ENCODE measurements at places on chromosomes 5 and 9. TPM values are rescaled to one million over a fixed set of nuclear protein-coding genes. Genes with fewer than 3 reads are reported as not detected.

SPAAR gene
- total RNA-seq = 4.0 TPM

DNA sequence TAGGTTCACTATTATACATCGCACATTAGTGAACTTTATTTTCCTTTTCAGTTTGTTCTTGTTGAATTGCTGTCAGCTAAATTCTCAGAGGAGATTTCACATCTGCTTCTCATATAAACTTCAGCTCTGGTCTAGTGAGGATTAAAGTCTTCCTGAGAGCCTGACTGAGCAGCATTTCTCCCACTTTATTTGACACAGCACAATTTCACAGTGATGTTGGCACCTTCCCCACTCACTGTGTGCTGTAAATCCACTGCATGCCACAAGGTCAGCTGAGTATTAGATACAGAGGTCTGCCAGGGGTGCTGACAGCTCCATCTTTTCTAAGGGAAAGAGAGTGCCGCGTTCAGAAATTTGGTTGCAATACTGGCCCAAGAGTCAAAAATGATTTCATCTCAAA is 567.4 kb downstream of the PRR16 start:
- H3K27me3 ChIP-seq = no peaks in the 10 kb centered on the region
- H3K36me3 ChIP-seq = no peaks in the 10 kb centered on the region
- no peaks in the 10 kb centered on the region for H3K4me1 ChIP-seq
- H3K27ac ChIP-seq = no peak overlapping the region
- DNase-seq = no peak

DNA sequence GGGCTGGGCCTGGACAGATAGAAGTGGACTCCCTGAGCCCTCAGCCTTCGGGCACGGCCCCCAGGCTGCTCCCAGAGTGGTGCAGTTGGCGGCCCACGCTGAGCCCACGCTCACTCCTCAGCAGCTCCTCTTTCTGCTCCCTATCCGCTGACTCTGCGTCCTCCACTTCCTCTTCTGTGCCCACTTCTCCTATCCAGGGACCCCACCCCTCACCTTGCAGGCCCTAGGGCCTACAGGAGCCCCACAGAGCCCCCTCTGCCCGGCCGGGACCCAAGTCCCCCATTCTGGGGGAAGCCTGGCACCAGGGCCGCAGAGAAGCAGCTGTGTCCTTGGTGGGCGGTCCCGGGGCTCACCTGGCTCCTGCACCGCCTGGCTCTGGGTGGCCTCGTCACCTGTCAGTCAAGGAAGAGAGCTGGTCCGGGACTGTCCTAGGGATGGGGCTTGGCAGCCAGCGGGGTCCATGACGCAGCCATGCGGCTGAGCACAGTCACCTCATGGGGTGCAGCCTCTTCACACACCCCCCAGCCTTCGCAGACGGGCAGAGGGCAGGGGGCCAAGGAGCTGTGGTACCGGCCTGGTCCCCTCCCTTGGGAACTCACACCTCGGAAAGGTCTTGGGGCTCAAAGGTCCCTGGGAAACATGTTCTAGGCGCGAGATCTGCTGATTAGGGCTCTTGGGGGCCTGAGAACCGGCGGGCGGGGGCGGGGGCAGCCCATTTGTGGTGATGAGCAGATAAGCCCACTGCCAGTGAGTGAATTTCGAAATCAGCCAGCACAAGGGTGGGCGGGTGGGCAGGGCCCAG is 5.4 kb upstream of the NRARP start:
- H3K27me3 ChIP-seq = no peaks in the 10 kb centered on the region
- H3K27ac ChIP-seq = no peak overlapping the region
- H3K4me1 ChIP-seq = peaks cover 19% of the 10 kb centered on the region
- H3K4me3 ChIP-seq = no peak overlapping the region
- no peak for DNase-seq

ANKRD18A gene
- not detected for total RNA-seq

GRCh38 chr5:8471581-8471980 is 602.6 kb downstream of the MTRR start:
- no peaks in the 10 kb centered on the region for H3K4me1 ChIP-seq
- H3K27ac ChIP-seq = no peak overlapping the region
- no peak overlapping the region for H3K4me3 ChIP-seq
- no peak for DNase-seq
- no peaks in the 10 kb centered on the region for H3K27me3 ChIP-seq

DNA sequence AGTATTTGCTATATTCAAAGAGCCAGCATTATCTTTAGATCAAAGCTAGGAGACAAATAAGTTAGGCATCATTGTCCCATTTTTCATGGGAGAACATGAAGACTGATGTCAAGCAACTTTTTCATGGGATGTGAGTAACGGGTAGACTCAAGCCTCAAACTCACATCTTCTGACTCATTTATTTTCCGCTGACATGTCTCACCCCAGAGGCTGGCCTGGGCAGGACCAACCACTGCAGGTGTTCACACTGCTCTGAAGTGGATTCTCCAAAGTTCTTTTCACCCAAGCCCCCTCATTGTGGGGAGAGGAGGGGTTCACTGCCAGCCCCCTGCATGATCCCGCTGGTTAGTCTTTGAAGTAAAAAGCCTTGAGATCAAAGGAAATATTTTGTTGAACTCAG is 34.9 kb upstream of the BASP1 start:
- no peak overlapping the region for H3K4me3 ChIP-seq
- H3K27me3 ChIP-seq = no peaks in the 10 kb centered on the region
- DNase-seq = no peak

GRCh38 chr5:124524552-124525232 is 221.7 kb downstream of the ZNF608 start:
- H3K36me3 ChIP-seq = no peaks in the 10 kb centered on the region
- no peaks in the 10 kb centered on the region for H3K27me3 ChIP-seq

AGXT2 gene
- not detected for total RNA-seq

CER1 gene
- not detected for total RNA-seq

DNA sequence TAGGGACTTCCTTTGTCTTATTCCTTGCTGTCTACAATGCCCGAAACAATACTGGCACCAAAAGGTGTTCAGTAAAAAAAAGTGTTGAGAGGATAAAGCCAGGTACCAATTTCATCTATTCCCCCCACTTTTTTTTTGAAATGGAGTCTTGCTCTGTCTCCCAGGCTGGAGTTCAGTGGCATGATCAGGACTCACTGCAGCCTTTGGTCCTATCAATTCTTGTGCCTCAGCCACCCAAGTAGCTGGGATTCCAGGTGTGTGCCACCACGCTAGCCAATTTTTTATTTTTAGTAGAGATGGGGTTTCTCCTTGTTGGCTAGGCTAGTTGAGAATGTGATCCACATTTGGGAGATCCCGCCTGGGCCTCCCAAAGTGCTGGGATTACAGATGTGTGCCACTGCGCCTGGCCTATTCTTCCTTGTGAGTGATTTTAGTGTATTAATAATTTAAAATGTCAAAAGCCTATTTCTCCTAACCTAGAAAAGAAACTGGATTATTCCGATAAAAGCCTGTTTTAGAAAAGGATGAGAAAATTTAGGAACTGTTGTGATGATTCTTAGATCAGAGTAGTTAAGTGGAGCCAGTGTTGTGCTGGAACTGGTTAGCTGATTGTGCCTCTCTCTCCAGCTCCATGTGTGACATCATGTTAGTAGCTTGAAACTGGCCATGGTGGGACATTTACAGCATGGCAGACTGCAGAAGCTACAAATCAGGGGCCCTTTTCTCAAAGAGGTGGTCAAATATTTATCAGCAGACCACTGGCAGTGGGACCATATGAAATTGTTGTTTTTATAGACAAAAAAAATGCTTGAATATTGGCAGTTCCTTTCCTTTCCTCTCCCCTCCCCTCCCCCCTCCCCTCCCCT is 14.3 kb downstream of the CDC42SE2 start:
- no peak overlapping the region for H3K27ac ChIP-seq
- no peak for DNase-seq
- H3K36me3 ChIP-seq = no peaks in the 10 kb centered on the region
- no peaks in the 10 kb centered on the region for H3K27me3 ChIP-seq
- H3K4me3 ChIP-seq = no peak overlapping the region

MAP1B gene
- 1,059 TPM for total RNA-seq

DNA sequence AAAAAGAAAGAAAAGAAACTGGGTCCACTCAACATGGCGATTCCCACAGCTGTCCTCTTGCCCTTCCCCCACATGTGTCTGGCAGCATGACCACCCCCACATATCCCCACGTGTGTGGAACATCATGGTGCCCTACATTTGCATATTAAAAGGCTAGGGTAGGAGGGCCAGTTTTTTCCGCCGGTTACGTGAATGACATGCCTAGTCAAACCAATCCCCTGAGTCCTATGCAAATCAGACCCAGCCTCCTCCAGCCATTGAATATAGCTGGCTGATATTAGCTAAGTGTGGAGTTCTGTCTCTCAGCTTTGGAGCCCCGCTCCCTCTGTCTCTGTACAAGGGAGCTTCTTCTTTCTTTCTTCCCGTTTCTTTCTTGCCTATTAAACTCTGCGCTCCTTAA is 33.0 kb upstream of the CCDC112 start:
- DNase-seq = no peak
- H3K27me3 ChIP-seq = no peaks in the 10 kb centered on the region
- H3K27ac ChIP-seq = no peak overlapping the region
- H3K4me1 ChIP-seq = no peaks in the 10 kb centered on the region
- H3K36me3 ChIP-seq = no peaks in the 10 kb centered on the region

- no peaks in the 10 kb centered on the region for H3K4me1 ChIP-seq
- DNase-seq = no peak
- H3K27me3 ChIP-seq = no peaks in the 10 kb centered on the region
- H3K4me3 ChIP-seq = no peak overlapping the region
- H3K36me3 ChIP-seq = no peaks in the 10 kb centered on the region
- H3K27ac ChIP-seq = no peak overlapping the region
These were observed 253.4 kb upstream of the SLC24A2 start for GRCh38 chr9:20042128-20042711.

DNA sequence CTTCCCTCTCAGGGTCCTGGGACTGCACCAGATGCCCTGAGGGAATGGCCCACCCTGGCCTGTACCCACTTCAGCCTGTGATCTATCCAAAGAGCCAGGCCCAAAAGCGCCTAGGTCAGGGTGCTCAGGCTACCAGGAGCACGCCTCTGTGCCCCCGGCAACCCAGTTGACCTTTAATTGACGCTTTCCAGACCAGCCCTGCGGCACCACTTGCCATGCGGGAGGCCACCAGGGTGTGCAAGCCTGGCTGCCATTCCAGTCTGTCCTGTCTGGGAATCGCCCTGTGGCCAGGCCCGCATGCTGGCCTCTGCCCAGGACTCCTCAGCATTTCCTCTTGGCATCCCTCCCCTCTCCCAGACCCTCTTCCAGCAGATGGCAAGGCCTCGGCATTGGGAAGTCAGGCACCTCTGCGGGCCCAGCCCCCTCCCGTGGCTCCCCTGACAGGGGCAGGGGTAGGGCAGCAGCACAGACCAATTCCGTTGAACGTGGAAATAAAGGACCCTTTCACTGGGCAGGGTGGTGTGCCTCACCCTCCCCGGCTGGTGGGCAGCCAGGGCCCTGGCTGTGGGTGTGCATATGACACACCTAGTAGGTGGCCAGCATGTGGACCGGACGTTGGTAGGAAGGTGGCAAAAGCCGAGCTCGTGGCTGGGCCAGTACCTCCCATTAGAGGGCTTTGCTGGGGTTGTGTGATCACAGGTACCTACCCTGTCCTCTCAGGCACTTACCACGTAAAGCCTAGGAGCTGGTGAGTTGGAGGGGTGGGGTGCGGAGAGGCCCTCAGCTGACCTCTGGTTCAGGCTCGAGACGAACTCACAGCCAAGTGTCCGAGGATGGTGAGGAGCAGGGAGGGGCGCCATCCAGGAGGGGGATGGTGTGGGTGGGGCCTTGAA is 3.5 kb upstream of the AIF1L start:
- H3K4me1 ChIP-seq = peaks cover 10% of the 10 kb centered on the region
- no peak overlapping the region for H3K4me3 ChIP-seq
- DNase-seq = no peak
- H3K27ac ChIP-seq = no peak overlapping the region
- no peaks in the 10 kb centered on the region for H3K36me3 ChIP-seq

DNA sequence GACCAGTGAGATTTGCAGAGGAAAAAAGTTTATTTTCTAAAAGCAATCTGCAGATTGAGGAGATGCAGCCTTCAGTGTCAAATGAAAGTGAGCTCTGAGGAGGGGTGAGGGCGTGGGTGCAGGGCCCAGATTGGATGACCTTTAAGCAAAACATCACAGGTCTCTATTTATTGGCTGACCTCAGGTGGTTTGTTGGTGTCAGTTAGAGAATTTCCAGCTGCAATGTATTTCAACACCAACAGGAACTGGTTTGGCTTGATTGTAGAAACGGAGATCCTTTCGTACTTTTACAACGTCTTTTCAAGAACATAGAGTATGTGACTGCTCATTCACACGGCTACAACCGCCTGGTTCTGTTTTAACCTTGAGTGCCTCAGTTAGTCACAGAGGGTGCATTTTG is 1069.1 kb downstream of the EFNA5 start:
- no peaks in the 10 kb centered on the region for H3K27me3 ChIP-seq
- no peak for DNase-seq
- no peak overlapping the region for H3K4me3 ChIP-seq
- no peaks in the 10 kb centered on the region for H3K36me3 ChIP-seq
- no peaks in the 10 kb centered on the region for H3K4me1 ChIP-seq

DNA sequence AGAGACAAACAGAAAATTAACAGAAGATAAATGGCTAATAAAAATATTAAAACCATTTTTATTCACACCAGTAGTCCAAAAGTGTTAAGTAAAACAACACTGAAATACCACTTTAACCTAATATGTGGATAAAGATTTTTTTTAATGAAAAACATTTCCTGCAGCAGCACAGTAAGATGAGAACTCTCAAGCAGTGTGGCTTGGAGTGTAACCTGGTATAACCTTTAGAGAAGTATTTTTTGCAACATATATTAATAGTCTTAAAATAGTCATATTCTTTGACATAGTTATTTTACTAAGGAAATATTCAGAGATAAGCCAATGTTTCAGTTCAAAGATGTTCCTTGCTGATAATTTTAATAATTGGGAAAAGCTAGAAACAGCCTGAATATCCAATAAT is 644.4 kb downstream of the PDE4D start:
- no peaks in the 10 kb centered on the region for H3K27me3 ChIP-seq
- H3K27ac ChIP-seq = no peak overlapping the region
- H3K36me3 ChIP-seq = no peaks in the 10 kb centered on the region
- H3K4me1 ChIP-seq = no peaks in the 10 kb centered on the region
- DNase-seq = no peak
- H3K4me3 ChIP-seq = no peak overlapping the region

GRCh38 chr5:127447827-127448226 is 69.6 kb upstream of the PRRC1 start:
- no peak for DNase-seq
- no peaks in the 10 kb centered on the region for H3K36me3 ChIP-seq
- H3K4me3 ChIP-seq = no peak overlapping the region
- H3K4me1 ChIP-seq = no peaks in the 10 kb centered on the region
- no peak overlapping the region for H3K27ac ChIP-seq
- H3K27me3 ChIP-seq = no peaks in the 10 kb centered on the region

GRCh38 chr5:56995596-56995995 is 43.7 kb upstream of the MIER3 start:
- no peak for DNase-seq
- no peak overlapping the region for H3K27ac ChIP-seq
- no peak overlapping the region for H3K4me3 ChIP-seq
- H3K4me1 ChIP-seq = no peaks in the 10 kb centered on the region

STPG3 gene
- not detected for total RNA-seq

GRCh38 chr5:141560151-141560550 is 58.6 kb downstream of the DIAPH1 start:
- peak overlapping the region; percentile 83 for H3K27ac ChIP-seq
- peaks cover 13% of the 10 kb centered on the region for H3K36me3 ChIP-seq
- no peaks in the 10 kb centered on the region for H3K27me3 ChIP-seq
- no peak for DNase-seq
- peaks cover 36% of the 10 kb centered on the region for H3K4me1 ChIP-seq

GRCh38 chr5:113950186-113950585 is 411.7 kb upstream of the KCNN2 start:
- DNase-seq = no peak
- H3K4me3 ChIP-seq = no peak overlapping the region
- no peaks in the 10 kb centered on the region for H3K4me1 ChIP-seq
- no peaks in the 10 kb centered on the region for H3K27me3 ChIP-seq
